Stimulated activated naive CD4-positive, alpha-beta T cell (primary cell): ENCODE measurements at places on chromosomes 16 and 17.

GRCh38 chr16:54326266-54326662 is 39.7 kb upstream of the IRX3 start:
- DNase-seq: no peak

GRCh38 chr16:4696905-4697847 is 3.8 kb downstream of the NUDT16L1 start:
- no peak for DNase-seq

GRCh38 chr17:77208856-77209255 is 68.1 kb downstream of the SEC14L1 start:
- no peak for DNase-seq

GRCh38 chr16:19963301-19963700 is 78.7 kb upstream of the GPRC5B start:
- no peak for DNase-seq

DNA sequence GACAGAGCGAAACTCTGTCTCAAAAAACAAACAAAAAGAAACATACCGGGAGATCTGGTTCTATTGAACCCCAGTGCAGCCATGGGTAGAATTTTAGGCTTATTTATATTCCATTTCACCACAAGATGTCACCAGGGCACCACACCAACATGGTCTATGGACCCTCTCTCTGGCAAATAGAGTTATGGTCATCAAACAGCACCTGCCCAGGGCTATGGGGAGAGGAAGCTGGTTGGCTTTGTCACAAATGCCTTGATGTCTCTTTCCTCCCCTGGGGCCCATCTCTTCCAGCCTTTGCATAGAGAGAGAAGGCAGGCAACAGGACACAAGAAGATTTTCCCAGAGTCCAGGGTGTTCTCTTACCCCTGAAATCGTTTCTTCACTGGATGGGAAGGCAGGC is 128.4 kb downstream of the WWOX start:
- DNase-seq: no peak

- DNase-seq: no peak
Observed at GRCh38 chr17:11780621-11781020, 182.4 kb downstream of the DNAH9 start.

- DNase-seq: no peak
Observed at GRCh38 chr17:40886090-40886489, 1.0 kb upstream of the KRT20 start.

DNA sequence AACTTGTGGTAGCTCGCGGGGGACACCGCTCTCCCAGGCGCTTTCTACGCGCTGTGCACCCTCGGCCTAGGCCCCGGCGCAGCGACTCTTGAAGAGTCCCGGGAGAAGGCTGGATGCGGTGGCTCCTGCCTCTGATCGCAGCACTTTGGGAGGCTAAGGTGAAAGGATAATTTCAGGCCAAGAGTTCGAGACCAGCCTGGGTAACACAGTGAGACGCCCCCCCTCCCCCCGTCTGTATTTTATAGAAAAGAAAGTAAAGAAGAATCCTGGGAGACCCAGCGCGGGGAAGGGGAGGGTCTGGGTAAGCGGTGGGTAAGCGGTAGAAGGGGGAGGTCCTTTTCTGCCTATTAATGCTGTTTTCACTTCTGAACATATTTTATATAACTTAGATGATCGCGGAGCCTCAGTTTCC is 486 bp upstream of the PLLP start:
- DNase-seq: no peak

- DNase-seq: no peak
Observed at GRCh38 chr17:7632492-7632894, 2.6 kb downstream of the SHBG start.

DNA sequence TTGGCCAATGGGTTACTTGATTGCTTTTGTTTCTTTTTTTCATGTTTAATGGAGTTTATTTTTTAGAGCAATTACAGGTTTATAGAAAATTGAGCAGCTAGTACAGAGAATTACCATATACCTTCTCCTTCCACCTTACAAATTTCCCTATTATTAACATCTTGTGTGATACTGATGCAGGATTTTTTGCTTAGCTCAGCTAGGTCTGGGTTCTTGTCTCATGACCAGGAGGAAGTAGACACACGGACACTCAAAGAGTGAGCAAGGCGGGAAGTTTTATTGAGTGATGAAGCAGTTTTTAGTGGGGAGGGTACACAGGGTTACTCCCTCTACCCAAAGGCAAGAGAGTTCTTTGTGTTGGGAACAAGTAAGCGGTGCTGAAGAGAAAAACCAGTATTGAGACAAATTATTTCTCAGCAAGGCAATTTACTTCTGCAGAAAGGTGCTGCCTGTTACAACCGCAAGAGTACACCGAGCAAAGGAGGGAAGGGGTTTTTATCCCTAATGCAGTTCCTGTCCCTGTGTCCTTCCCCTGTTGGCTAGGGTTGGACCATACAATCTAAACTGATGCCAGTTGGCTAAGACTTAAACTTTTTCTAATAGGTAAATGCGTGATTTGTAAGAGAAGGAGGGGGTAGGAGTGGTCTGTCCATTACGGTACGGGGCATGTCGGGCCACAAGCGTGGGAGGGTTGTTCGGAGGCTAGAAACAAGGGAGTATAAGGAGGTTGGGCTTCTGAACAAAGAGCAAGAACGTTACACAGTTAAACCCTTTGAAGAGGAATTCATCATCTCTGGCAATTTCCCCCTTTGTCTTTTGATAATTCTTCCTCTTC is 26.9 kb downstream of the SEC14L1 start:
- no peak for DNase-seq

DNA sequence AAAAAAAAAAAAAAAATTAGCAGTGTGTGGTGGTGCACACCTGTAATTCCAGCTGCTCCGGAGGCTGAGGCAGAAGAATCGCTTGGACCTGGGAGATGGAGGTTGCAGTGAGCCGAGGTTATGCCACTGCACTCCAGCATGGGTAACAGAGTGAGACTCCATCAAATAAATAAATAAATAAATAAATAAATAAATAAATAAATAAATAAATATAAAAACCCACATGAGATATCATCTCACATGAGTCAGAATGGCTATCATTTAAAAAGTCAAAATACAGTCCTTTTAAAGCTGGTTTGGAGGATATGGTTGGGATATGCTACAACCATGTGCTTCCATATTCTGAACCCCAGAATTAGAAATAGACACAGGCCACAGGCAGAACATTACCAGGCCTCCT is 114.3 kb downstream of the WSCD1 start:
- no peak for DNase-seq

- DNase-seq: no peak
Observed at GRCh38 chr17:71764505-71764904, 356.3 kb upstream of the SOX9 start.

GRCh38 chr16:24349320-24349719 is 93.2 kb downstream of the CACNG3 start:
- no peak for DNase-seq

- no peak for DNase-seq
Observed at GRCh38 chr16:47304563-47304962, 156.3 kb downstream of the ITFG1 start.

DNA sequence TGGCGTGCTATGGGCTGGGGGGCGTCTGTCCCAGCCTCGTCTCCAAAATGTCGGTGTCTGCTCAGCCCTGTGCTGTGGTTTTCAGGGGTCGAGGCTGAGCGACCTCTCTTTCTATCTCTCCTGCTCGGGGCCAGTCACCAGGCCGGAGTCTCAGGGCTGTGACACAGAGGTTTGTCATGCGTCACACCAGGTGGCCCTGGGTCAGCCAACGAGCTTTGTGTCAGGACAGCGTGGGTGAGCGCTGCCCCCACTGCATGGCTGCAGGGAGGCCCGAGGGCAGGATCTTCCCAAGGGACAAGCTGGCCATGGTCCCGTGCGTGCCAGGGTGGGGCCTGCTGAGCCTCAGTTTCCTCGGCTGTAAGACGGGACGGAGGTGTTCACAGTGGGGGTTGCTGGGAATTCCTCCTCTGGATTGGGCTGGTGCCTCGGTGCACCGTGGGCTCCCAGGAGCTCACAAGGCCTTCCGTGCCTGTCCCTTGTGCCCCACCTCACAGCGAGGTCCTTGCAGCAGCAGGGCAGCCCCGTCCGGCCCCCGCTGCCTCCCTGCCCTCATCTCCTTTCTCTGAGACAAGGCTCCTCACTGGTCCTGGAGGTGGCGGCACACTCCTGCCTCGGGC is 50.5 kb downstream of the CBFA2T3 start:
- DNase-seq: no peak

DNA sequence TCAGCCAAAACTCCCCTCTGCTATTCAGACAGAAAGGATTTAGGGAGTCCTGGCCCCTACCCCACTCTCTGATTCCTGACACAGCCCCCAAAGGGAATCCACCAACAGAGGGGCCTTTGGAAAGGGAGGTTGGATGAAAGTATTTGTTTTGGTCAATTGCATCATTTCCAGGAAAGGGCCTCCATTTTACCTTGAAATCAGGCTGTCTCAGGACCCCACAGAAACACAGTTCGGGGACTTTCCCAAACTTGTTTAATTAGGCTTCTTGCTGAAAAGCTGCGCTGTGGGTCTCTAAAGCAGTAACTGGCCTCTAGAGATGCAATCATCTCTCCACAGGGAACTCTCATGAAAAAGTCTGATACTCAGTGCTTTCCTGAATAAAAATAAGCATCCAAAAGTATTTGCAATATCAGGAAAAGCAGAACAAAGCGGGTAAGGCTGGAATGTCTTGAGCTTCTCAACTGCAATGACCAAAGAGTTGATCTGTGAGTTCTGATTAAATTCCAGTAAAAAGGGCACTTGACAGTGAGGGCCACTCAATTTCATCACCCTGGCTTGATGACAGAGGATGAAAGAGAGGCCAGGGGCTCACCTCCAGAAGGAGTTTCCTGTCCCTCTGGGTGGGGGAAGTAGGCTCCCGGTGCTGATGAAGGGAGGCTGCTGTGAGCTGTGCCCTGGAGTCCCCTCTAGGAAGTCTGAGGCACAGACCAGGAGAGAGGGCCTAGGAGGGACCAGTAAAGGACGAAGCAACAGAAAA is 36.3 kb downstream of the LYRM9 start:
- DNase-seq: no peak

DNA sequence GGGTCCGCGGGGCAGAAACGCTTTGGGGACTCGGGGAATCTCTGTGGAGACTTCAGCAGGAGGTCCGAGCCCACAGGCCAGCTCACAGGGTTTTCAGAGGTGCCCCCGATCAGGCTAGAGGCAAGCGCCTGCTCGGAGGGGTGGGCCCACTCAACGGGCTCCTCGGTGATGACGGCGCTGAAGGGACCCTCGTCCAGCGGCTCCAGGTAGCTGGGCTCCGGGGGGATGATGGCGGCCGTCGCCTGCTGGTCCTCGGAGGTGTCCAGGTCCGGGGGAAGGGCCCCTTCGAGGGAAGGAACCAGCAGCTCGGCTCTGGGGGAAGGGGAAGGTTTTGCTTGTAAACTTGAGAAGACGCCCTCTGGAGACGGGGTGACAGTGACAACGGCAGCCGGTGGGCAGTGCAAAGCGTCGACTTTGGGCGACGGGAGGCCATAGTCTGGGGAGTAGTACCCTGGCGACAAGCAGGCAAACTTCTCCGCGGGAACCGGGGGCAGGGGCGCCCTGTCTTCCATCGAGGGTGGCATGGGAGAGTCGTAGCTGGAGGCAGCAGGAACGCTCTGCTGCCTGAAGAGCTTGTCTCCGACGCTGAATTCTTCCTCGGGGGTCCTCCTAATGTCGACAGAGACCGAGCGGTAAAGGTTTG is 63.2 kb downstream of the ZNF778 start:
- no peak for DNase-seq

GRCh38 chr17:65750631-65751115 is 189.2 kb upstream of the AXIN2 start:
- DNase-seq: peak; percentile 75

DNA sequence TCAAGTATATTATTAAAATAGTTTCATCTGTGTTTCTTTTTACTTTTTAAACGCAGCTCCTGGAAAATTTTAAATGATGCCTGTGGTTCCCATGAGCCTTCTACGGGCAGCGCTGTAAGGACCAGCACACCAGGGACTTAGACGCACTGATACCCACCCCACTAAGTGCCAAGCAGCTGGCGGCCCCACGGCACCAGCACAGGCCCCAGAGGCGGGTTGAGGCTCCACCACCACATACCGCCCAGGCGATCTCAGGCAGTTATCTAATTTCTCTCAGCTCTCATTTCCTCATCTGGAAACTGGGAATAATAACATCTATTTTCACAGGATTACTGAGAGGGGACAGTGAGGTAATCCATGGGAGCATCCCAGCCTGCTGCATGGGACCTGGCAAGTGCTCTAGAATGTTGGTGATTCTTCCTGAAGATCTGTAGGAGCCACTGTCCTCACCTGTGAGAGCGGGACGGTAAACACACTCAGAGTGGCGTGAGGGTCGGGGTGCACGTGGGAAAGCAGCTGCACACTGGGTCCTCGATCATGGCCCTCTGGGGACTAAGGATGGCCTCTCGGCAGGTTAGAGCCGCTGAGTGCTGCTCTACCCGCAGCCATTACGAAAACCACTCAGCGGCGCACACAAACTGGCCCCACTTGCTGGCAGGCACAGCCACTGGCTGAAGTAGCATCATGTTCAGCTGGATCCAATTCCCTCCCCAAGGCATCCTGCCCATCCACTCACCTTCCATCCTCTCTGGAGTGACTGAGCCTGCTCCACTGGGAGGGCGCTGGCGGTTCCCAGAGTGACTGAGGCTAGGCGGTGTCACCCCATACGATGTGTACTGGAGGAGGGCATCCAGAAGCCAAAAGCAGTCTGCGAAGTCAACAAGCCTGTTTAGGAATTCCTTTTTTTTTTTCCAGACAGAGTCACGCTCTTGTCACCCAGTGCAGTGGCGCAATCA is 17.6 kb upstream of the SLC38A8 start:
- no peak for DNase-seq

GRCh38 chr17:43020789-43021740 is 1.1 kb downstream of the VAT1 start:
- peak; percentile 22 for DNase-seq

GRCh38 chr16:48081656-48082055 is 74.1 kb downstream of the ABCC12 start:
- DNase-seq: no peak

GRCh38 chr16:89759746-89760340 is 38.5 kb downstream of the ZNF276 start:
- no peak for DNase-seq

GRCh38 chr17:7307686-7308624 is 527 bp downstream of the EIF5A start:
- peak; percentile 81 for DNase-seq

DNA sequence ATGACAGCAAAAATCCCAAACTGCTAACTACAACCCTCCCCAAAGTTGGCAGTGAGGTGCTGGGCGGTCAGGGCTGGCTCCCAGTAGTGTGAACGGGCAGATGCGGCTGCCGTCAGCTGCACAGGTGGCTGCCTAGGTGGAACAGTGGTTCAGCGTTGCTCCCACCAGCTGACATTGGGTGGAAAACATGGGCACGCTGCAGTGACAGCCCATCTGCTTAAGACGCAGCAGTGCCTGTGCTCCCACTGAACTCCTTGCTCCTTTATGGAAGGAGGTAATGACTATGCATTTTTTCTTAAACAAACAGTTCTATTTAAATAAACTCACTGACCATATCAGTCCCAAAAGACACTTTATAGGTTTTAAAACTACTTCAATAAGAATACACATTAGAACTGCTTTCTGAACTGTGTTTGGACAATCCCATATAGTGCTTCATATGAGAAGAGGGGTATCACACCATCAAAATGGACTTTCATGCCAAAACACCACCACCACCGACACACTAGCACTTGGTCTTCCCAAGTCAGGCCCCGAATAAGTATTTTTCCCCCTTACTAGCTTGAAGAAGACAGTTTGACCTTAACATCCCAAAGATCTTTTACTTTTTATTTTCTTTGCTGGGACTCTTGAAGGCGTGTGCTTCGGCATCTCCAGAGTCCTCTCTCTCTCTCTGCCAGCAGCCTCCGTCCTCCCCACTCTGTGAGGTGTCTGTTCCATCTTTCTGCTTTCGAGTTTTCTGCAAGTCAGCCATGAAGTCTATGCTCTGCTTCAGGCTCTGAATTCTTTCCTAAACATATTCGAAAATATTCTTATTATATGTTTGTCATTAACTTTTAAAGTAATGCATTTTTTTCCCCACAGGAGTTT is 34.4 kb downstream of the BRD7 start:
- DNase-seq: no peak
